ENCODE measurements at places on chromosomes 6 and 20.
A peak's percentile ranks its signal among the peaks of the same experiment; 100 is the strongest.

DNA sequence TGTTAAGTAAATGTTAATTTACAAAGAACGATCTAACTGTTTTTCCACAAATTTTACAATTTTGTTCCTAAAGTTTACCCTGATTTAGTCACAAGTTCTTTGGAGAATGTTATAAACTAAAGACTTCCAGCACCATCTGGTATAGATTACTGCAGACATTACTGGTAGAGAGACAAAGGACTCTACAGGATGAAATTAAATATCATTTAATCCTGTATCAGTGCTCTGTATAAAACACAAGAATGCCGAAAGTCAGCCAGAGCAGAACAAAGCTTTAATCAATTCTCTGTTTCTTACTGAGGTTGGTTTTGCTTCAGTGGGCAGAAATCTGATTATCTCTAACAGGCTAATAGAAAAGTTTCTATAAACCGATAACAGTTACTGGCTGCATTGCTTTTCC lies 763.6 kb downstream of the TENT5A start:
- DNase-seq, result no peak

DNA sequence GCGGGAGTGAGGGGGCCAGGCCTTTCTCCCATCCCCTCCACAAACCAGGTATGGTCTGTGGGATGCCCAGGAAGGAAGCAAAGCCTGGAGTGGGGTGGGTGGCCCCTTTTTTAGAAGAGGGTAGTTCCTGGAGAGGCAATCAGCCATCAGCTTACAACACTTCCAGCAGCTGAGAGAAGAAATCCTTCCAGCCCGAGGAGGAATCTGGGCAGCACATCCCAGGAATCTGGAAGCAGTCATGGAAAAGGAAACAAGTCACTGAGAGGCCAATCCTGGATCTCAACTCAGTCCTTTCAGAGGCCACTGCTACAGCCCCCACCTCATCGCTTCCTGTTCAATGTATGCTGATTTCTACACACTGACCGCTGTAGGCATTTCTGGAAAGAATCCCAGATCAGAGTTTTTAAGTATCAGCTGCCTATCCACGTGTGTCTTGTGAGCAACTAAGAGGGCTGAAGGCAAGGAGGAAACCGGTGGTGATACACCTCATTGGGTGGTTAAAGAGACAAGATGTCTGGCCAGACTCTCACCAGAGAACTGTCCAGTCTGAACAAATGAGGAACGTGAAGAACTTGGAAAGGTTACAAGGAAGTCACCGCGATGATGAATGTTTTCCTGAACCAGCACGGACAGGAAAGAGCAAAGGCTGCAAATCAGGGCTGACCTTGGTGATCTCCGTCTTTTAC lies 92.9 kb upstream of the SHLD1 start:
- no peak for DNase-seq

GRCh38 chr6:13099771-13100170 lies 228.6 kb downstream of the TBC1D7 start:
- DNase-seq, result no peak

DNA sequence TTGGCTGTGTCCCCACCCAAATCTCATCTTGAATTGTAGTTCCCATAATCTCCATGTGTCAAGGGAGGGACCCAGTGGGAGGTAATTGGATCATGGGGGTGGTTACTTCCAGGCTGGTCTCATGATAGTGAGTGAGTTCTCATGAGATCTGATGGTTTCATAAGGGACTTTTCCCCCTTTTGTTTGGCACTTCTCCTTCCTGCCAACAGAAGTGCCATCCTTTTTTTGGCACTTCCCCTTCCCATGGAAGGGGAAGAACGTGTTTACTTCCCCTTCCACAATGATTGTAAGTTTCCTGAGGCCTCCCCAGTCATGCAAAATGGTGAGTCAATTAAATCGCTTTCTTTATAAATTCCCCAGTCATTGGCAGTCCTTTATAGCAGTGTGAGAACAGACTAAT lies 18.0 kb upstream of the PI3 start:
- no peak for DNase-seq

DNA sequence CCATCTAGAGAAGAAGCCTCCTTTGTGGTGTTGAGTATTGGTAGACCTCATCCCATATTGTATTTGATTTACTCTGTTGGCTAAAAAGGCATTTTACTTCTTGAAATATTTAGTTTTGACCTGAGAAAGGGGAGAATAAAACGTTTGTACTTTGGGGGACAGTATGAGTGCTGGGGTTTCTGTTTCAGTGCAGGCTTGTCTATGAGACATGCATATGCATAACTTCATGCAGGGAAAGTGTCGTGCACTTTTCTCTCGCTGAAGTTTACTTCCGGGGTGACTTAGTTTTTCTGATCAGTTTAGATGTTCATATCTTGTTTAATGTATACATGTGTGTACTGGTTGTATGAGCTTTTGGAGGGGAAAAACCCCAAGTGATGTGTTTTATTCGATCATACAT lies 59.5 kb downstream of the UTRN start:
- no peak for DNase-seq

DNA sequence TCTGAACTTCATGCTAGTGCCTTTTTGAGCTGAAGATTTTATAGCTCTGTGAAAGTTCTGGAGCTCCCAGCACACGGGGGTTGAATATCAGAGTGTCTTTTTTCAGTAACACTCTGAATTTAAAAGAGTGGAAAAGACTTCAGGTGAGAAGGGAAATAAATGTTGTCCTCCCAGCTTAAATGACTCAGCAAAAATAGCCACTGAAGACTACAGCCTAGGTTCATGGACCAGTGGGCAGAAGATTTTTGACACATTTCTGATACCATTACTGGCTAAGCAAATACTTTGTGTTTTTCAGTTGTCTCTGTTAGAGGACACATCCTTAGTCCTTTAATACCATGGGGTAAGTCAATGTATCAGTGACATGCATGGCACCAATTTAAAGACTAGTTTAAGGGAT lies 338.5 kb upstream of the SPTLC3 start:
- DNase-seq, result no peak

DNA sequence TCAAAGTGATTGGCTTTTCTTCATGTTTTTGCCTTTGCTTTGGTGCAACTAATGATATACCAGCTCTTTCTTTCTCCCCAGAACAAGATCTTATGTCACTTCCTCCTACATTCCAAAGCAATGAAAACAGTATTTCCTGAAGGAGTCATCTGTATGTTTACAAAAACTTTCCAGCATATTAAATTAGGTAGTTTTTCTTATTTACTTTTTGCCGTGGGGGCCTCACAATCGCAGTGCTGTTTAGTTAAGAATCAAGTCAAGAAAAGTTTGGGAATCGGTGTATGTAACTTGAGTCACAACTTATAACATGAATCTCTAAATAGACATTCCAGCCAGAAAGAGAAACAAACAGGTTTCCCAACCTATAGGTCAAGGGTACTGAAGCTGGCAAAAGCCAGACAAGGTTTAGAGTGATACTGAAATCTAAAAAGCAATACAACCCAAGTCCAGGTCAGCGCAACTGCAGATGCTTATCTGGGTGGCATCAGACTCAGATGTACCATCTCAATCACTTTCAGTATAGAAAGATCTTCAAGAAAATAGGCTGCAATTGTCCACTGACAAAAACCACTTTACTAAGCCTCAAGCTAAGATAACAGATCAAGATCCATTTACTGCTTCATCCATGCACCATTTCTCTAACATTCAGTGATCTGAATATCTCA lies 63.6 kb downstream of the IPCEF1 start:
- no peak for DNase-seq

- DNase-seq, result no peak
Measured at GRCh38 chr6:93515736-93516135, 96.4 kb upstream of the EPHA7 start.

DNA sequence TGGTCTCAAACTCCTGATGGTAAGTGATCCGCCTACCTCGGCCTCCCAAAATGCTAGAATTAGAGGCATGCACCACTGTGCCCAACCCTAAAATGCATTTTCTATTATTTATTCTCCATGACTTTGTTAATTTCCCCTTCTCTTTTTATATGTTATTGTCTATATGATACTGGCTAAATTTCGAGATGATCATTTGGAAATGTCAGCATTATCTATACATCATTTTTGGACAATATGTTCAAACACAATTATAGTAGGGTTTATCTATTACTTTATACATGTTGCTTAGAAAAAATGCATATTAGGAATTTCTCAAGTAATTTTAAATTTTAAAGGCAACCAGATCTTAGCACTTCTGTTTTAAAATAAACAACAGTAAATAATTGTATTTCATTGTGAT lies 34.4 kb upstream of the HIVEP1 start:
- DNase-seq, result no peak

DNA sequence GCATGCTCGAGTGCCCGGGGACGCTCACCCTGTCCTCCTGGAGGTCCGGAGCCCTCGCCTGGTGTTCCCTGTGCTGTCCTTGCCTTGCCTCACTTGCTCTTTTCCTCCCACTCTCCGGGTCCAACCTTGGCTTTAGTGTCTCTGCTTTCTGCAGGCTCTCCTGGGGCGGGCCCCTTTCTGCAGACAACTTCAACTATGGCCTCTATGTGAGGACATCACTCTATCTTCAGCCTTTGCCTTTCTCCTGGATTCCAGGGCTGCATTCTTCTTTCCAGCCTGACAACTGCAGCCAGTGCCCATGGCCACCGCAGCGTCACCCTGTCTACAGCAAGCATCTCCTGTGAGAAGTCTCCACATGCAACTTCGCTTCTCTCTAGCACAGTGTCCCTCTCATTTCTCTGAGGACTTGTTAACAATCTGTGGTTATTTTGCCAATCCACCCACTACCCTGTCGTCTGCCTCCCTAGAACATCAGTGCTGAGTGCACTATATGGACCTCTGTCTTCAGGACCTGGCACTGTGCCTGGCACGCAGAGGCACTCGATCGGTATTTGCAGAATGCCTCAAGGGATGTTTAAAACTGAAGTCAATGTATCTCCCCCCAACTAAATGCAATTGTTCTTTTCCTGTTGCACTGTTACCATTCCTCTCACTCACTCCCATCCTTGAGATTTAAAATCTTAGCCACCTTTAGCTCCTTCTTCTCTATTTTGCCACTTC lies 35.9 kb downstream of the FOXC1 start:
- DNase-seq, result no peak

- no peak for DNase-seq
Measured at GRCh38 chr6:89057759-89058158, 22.8 kb upstream of the PNRC1 start.

GRCh38 chr6:141463237-141463977 lies 669.3 kb upstream of the GJE1 start:
- DNase-seq, result no peak

GRCh38 chr20:3812975-3813847 lies 7.1 kb upstream of the AP5S1 start:
- no peak for DNase-seq

- no peak for DNase-seq
Measured at GRCh38 chr6:16712255-16712930, 48.9 kb downstream of the ATXN1 start.

GRCh38 chr6:109262261-109262660 lies 120.0 kb downstream of the CD164 start:
- no peak for DNase-seq

GRCh38 chr6:76876922-76877553 lies 586.3 kb downstream of the HTR1B start:
- no peak for DNase-seq

DNA sequence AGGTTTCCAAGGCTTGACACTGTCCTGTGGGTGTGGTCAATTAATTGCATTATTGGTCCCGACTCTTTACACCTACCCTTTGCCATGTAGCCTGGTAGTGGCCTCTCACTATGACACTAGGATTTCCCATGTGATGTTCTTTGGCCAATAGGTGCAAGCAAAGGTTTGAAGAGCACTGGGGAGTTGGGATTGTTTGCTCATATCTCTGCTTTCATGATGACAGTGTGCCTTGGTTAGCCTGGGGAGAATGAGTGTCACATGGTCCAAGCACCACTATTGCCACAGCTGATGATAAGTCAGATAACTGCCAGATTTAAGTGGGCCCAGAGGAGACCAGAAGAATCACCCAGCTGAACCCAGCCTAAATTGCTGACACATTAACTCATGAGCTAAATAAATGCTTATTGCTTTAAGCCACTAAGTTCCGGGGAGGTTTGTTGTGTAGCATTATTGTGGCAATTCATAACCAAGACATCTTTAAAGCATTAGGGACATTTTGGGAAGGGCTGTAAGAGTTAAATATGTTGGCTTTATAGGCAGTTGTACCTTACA lies 17.2 kb upstream of the SCP2D1 start:
- DNase-seq, result no peak

- no peak for DNase-seq
Measured at GRCh38 chr6:25769983-25770382, 15.4 kb downstream of the SLC17A4 start.

GRCh38 chr20:50216543-50217206 lies 26.0 kb downstream of the CEBPB start:
- no peak for DNase-seq

DNA sequence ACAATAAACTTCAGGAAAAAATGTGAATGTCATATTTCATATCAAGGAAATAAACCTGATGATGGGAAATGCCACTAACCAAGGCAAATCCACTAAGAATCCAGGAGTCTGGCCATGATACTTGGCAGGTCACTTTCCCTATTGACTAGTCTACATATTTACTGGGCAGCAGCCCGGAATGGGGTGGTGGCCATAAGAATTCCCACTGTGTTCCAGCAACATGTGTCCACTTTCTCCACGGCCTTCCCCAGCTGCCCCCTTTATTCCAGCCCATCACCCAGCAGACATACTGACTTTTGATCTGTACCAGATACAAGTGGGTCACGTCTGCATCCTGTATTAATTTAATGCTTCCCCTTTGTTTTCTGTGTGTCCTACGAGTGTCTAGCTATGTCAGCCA lies 234.5 kb upstream of the PRDM1 start:
- no peak for DNase-seq

GRCh38 chr6:130575971-130576370 lies 210.2 kb downstream of the TMEM200A start:
- peak; percentile 73 for DNase-seq

GRCh38 chr20:16517946-16518783 lies 55.1 kb downstream of the KIF16B start:
- DNase-seq, result no peak

GRCh38 chr6:22886650-22887581 lies 317.6 kb downstream of the HDGFL1 start:
- DNase-seq, result no peak

GRCh38 chr6:110447761-110448160 lies 28.7 kb downstream of the SLC22A16 start:
- no peak for DNase-seq

DNA sequence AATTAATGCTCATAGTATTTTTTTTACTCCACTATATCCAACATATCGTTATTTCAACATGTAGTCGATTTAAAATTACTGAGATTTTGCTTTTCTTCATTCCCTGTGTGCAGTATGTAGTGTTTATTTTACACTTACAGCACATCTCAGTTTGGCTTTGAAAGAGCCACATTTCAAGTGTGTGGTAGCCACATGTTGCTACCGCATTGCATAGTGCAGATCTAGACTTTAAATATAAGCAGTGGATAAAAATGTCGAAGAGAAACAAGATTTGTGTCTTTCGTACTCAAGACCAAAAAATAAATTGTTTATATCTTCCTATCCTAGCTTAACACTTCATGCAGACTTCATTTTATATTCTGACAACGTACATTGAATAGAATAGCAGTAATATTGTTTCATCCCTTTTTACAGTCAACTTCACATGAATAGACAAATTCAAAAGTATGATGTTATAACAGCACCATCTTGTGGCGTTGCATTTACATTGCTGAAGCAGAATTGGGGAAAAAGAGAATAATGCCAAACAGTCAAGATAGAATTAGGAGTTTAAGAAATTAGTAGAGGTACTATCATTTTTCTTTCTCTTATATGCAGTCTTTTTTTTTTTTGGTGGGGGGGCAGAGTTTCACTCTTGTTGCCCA lies 29.9 kb downstream of the FBXO5 start:
- no peak for DNase-seq
